LoVo (cell line): ENCODE measurements at places on chromosomes 2 and 18.

DNA sequence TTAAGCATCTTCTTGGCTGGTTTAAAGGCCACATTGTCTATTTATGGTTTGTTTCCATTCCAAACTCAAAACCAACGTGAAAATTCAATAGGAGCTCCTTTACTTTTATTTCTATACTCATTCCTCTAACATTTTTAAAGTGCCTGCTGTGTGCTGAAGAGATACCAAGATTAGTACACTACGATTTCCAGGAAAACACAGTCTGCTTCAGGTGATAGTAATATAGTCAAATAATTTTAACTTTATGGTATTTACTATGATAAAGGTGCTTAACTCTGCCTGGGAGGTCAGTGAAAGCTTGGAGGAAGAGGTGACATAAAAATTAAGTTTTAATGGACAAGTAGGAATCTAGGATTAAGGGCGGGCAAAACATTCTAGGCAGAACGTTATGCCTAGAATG, 121.4 kb downstream of the KIAA1328 start:
- DNase-seq, result no peak

GRCh38 chr2:26913999-26914658, 56.3 kb upstream of the MAPRE3 start:
- DNase-seq, result no peak

DNA sequence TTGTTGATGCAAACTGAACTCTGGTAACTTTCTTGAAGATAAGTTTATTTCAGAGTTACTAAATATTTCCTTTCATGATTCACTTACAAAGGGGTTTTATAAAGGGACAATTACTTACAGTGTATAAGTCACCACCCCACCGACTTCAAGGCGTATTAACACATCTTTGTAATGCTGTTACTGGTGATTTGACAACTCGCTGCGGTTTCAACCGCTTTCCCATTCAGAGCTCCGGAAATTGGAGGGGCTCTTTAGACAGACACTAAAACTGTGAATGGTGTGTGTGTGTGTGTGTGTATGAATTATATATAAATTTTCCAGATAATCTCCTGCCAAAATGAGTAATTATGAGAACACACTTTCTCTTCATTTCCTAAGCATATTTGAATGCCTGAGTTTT, 4.9 kb downstream of the TM4SF20 start:
- no peak for DNase-seq

DNA sequence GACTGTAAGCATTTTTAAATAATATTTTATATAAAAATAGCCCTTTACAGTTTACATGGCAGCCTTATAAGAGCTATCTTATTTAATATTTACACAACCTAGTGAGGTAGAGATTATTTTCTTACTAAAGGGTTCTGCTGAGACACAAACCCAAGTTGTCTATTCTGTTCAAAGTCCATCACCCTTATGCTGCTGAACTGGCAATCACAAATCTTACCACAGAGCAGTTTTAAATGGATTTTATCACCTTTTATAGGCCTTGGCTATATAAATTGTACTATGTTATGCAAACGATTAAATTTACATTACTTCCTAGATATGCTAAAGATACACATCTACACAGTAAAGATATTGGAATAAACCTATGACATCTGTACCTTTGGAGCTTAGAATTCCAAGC, 40.7 kb downstream of the RBM45 start:
- DNase-seq, result peak; percentile 20

DNA sequence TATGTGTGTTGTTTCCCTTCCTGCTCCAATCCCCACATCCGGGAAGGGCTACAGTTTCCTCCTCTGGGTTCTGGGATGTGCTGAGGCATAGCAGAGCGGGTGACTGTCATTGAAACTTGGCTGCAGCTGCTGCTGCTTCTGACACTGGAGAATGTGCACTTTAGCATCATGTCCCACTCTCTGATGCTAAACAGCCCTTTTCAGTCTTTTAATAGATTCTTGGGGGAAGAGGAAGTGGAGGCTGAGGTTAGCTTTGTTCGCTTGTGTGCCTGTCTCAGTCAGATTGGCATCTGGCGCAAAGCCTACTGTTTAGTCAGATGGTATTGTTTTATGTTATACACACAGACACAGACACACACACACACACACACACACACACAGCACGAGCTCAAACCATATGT, 136.5 kb upstream of the RND3 start:
- no peak for DNase-seq

- no peak for DNase-seq
These were observed 8.2 kb upstream of the RBM44 start for GRCh38 chr2:237790353-237790752.

- DNase-seq, result no peak
These were observed 60.9 kb upstream of the RTN4 start for GRCh38 chr2:55111230-55111569.

DNA sequence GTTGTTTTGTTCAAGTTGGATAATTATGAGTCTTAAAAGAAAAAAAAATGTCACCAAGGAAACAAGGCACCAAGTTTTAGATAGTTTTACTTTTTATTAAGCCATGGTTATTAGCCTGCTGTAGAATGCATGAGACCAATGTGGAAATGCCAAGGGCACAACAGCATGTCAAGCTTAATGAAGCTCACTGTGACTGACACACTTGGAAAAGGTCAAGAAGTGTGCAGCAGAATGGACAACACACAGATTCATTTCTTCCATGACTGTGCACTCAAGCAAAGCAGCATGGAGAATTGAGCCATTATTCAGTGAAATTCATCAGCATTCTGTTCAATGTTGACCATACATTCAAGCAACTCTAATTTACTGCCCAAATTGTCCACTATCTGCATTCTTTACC, 23.6 kb downstream of the SPHKAP start:
- DNase-seq, result no peak

DNA sequence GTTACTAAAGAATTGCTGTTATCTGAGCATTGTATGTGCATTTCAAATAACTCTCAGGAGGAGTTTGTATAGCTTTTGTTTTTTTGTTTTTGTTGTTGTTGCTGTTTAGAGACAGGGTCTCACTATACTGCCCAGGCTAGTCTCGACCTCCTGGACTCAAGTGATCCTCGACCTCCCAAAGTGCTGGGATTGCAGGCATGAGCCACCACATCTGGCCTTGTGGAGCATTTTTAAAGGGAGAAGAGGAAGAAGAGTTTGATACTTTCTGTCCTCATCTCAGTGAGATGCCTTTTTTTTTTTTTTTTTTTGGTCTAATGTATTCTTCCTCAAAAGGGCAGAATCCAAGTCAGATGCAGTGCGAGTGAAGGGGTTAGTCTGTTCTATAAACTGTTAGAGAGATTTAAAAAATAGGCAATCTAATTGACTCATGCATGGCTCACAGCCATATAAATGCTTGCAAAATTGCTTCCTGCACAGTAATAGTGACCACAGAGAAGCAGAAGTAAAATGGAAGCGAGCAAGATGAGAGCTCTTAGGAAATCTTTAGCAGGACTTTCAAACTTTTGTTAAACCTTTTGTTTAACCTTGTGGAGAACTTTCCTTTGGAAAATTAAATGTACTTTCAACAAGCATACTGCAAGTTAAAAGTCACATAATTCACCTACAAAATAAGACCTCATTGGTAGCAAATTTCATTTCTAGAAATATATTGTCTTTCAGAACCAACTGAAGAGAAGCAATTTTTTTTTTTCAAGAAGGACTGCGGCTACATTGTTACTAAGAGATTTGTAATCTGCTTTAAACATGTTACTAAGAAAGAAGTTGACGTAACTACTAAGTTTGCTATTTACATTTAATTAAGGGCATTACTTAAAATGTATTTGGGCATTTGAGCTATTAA, 52.3 kb upstream of the ROCK1 start:
- peak; percentile 50 for DNase-seq

- no peak for DNase-seq
These were observed 19.3 kb upstream of the CD28 start for GRCh38 chr2:203687165-203687564.

DNA sequence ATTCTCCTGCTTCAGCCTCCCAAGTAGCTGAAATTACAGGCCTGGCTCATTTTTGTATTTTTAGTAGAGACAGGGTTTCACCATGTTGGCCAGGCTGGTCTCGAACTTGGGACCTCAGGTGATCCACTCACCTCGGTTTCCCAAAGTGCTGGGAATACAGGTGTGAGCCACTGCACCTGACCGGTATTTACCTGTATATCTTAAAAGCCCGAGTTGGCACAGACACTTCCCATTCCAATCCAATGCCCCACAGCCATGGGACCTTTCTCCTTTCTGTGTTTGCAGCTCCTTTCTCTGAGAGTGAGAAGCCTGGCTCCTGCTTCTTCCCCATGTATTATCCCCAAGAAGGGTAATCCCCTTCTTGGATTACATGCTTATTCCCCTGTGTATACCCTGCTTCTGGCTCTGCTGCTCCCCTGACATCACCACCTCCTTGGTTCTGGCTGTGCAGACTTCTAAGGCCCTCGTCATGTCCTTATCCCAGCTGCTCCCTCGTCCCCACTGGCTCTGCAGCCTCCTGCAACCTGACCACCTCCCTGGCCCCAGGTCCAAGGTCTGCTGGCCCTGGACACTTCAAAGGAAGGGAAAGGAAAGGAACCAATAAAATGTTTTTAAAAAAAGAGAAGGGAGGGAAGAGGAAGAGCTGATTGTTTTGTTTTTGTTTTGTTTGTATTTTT, 52.8 kb downstream of the INPP5D start:
- no peak for DNase-seq

GRCh38 chr2:74286725-74287124, 56.5 kb downstream of the SLC4A5 start:
- no peak for DNase-seq

DNA sequence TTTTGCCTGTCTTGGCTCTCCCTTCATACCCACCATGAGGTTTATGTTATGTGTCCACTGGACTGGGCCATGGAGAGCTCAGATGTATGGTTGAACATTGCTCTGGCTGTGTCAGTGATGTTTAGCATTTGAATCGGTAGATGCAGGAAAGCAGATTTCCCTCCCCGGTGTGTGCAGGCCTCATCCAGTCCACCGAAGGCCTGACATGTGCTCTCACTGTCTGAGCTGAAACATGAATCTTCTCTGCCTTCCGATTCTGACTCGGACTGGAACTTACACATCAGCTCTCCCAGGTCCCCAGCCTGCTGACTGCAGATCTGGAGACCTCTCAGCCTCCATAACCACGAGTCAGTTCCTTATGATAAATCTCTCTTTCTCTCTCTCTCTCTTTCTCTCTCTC, 72.4 kb upstream of the SLC66A3 start:
- no peak for DNase-seq

DNA sequence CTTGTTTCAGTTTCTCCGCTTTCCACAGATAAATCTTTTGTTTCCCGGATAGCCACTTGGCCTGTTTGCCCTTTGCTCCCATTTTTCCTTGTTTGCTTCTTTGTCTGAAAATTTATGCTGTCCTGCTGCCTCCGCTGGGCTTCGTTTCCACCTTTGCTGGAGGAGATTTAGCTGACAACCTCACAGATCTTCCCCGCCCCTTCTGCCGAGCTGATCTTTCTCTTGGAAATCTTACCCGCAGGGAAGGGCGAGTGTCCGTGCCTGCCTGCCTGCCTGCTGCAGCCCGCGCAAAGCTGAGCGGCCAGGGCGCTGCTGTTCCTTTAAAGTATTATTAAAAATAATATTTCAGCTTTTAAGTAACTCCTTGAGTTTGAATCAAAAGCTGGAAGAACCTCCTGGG, 1.4 kb upstream of the XRCC5 start:
- DNase-seq, result no peak

DNA sequence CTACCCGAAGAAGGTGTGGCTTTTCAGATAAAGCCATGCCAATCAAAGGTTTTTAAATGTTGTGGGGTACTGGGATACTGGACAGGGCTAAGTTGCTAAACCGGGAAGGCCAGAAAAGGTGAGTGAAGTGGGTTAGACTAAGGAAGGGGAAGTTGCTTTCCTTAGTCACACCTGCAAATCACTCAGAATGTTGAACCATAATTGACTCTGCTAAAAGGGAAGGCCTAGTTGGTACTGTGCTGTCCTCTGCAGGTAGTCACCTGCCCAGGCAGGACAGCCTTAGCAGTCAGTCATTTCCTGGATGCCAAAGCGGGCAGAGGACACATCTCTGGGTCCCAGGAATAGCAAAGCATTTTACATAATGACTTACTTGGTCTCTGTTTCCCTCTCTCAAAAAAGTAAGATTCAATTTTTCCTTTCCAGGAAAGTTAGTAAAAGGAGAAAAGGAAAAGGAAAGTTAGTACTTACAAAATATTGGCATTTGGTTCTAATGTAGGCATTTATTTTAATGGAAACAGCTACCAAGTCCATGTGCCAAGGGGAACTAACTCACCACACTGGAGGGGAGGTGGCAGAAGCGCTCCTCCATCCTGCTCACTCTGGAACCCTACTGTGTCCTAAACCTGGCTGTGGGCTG, 60.3 kb downstream of the RFTN2 start:
- DNase-seq, result peak; percentile 11

DNA sequence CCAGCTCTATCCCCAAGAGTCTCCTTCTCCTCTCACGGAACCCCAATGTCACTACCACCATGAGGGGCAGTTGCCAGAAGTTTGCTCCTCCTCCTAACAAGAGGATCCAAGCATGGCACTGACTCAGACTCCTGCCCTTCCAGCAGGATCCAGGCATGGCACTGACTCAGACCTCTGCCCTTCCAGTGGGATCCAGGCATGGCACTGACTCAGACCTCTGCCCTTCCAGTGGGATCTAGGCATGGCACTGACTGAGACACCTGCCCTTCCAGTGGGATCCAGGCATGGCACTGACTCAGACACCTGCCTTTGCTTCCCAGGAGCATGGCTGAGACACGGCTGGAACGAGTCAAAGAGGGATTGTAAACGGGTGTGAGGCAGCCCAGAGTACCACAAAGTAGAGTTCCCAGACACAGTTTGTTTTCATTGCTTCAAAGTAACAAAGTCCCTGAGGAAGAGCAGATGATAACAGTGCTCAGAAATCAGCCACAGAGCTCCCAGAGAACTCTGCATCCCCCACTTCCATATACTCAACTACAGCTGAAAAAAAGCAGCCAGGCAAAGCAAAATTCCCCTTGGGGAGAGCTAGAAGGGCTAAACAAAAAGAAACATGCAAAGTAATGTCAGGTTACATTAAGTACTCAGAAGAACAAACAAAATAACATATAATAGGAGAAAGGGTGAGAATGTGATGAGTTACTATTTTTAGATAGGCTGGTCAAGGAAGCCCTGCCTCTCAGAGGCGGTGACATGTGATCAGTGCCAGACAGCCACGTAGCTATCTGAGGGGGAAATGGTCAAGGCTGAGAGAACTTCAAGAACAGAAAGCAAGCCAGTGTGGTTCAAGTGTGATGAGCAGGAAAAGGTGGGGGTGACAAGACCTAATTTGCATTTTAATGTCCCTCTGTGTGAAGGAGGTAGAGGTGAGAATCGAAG, 3.0 kb downstream of the BUB1 start:
- peak; percentile 5 for DNase-seq

DNA sequence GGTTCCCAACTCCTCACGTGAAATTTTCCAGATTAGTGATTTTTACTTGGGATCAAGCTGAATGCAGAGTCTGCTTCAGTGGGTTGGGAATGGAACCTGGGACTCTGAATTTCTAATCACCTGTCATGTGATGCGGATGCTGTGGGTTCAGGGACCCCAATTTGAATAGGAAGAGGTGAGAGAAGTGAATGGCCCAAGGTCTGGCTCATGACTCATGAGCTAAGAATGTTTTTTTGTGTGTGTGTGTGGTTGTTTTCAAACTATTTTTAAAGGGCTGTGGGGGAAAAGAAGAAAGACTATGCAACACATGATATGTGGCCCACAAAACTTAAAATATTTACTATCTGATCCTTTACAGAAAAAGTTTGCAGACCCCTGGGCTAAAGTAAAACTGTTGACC, 108.5 kb upstream of the CYRIA start:
- DNase-seq, result no peak

- DNase-seq, result no peak
These were observed 487.4 kb downstream of the ADCYAP1 start for GRCh38 chr18:1392046-1392445.
